ENCODE measurements at places on chromosomes 7 and 10. TPM values are rescaled to one million over a fixed set of nuclear protein-coding genes. Genes with fewer than 3 reads are reported as not detected.

The LIPN gene
- not detected for total RNA-seq

The HOXA4 gene
- total RNA-seq = 0.83 TPM

The ECHDC3 gene
- 13.1 TPM for total RNA-seq

The PURB gene
- total RNA-seq = 17.6 TPM

The ANKRD61 gene
- not detected for total RNA-seq

The SRRM3 gene
- 4.4 TPM for total RNA-seq

DNA sequence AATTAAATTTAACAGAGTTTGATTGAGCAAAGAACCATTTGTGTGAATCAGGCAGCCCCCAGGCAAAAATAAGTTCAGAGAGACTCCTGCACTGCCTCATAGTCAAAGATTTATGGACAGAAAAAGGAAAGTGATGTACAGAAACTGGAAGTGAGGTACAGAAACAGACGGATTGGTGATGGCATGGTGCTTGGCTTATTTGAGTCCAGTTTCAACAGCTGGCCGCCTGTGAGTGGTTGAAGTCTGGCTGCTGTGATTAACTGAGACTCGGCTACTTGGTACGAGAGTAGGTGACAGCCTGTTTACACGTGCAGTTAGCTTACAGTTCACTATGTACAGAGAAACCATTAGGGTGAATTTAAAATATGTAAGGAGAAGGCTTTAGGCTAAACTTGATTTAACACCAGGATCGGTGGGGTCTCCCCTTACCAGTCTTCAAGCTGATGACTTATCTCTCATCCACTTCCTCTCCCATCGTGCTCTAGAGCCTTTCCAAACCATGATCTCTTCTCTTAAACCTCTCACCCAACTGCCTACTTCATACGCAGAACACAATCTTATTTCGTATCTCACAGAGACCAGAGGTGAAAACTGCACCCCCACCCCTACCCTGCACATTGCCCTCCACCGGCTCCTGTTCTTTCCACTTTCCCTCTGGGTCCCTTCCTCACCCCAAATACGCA is 5.0 kb upstream of the MSMB start:
- H3K4me3 ChIP-seq = no peak overlapping the region
- no peaks in the 10 kb centered on the region for H3K4me1 ChIP-seq
- no peak for DNase-seq
- no peaks in the 10 kb centered on the region for H3K27me3 ChIP-seq
- H3K27ac ChIP-seq = no peak overlapping the region
- no peaks in the 10 kb centered on the region for H3K36me3 ChIP-seq

DNA sequence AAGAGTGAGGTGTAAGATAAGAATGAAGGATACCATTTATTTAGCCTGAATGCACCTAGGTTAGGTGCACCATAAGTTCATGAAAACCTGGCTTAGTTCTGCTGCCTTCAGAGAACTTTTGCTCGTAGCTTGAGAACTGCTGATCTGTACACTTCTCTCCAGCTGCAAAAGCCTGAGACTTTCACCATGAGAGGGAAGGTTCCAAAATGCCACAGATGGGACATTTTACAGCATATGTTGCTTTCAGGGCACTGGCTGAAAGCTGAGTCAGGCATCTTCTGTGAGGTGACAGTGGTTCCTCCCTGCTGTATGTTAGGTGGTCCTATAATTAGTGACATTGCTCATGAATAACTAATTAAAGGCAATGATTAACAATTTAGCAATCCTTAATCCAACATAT is 298.3 kb downstream of the GALNT17 start:
- no peak overlapping the region for H3K27ac ChIP-seq
- no peak for DNase-seq
- H3K36me3 ChIP-seq = no peaks in the 10 kb centered on the region
- H3K4me1 ChIP-seq = no peaks in the 10 kb centered on the region

DNA sequence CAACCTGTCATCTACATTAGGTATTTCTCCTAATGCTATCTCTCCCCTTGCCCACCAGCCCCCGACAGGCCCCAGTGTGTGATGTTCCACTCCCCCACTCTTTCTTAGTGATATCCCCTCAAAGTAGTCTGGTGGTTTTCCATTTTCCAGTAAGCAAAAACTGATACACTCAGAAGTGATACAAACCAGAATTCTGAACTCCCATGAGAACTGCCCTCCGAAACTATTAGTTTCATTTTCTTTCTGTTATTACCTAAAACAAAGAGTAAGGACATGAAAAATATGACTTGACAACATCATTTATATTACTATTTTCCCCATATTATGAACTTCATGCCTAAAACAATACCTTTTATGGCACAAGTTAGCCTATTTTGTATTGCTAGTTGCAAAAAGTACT is 175.0 kb downstream of the OTUD1 start:
- no peak overlapping the region for H3K27ac ChIP-seq
- H3K27me3 ChIP-seq = no peaks in the 10 kb centered on the region
- DNase-seq = no peak
- no peak overlapping the region for H3K4me3 ChIP-seq
- no peaks in the 10 kb centered on the region for H3K4me1 ChIP-seq

DNA sequence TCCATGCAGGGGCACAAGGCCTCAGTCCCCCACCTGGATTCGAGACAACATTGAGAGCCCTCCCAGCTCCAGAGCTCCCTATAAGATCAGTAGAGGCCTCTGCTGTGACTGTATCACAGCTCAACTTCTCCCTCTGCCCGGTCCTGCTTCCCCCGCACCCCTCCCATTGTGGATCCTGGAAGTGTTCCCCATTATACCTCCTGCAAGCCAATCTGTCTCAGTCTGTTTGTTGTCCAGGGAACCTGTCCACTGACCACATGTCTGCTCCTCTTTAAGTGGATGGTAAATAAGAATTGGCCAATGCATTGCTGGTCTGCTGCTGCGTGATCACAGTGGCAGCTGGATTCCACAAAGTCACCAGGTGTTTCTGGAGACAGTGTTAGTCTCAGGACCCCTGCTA is 259.7 kb upstream of the HABP2 start:
- H3K36me3 ChIP-seq = no peaks in the 10 kb centered on the region
- no peak for DNase-seq
- H3K4me1 ChIP-seq = peaks cover 4% of the 10 kb centered on the region

- no peaks in the 10 kb centered on the region for H3K36me3 ChIP-seq
- H3K27ac ChIP-seq = no peak overlapping the region
- no peak for DNase-seq
- H3K4me1 ChIP-seq = peaks cover 11% of the 10 kb centered on the region
- no peak overlapping the region for H3K4me3 ChIP-seq
- no peaks in the 10 kb centered on the region for H3K27me3 ChIP-seq
Measured at GRCh38 chr10:51696251-51696650, 3.1 kb downstream of the CSTF2T start.

GRCh38 chr7:43463401-43463980 is 119.4 kb upstream of the STK17A start:
- no peaks in the 10 kb centered on the region for H3K27me3 ChIP-seq
- H3K27ac ChIP-seq = no peak overlapping the region
- H3K36me3 ChIP-seq = no peaks in the 10 kb centered on the region

DNA sequence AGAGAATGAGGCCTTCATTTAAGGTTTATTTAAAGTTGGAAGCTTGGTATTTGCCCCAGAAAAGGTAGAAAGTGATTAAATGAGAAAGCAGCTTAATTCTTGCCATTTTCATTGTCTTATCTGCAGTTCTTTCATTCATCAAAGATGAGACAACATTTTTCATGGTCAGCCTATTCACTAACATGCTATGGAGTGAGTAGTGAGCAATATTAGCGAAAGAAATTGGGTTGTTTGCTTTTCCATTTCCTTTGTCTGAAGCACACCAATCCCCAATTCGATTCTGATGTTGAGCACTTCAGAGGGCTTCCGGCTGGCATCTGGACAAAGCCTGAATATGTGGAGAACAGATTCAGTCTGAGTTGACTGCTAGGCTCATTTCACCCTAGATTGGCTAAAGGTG is 317.2 kb downstream of the BBS9 start:
- no peak for DNase-seq
- H3K27me3 ChIP-seq = no peaks in the 10 kb centered on the region
- no peak overlapping the region for H3K27ac ChIP-seq
- no peaks in the 10 kb centered on the region for H3K4me1 ChIP-seq

GRCh38 chr10:60963441-60964256 is 19.7 kb upstream of the RHOBTB1 start:
- no peaks in the 10 kb centered on the region for H3K27me3 ChIP-seq
- no peak for DNase-seq
- no peak overlapping the region for H3K27ac ChIP-seq
- no peaks in the 10 kb centered on the region for H3K4me1 ChIP-seq

DNA sequence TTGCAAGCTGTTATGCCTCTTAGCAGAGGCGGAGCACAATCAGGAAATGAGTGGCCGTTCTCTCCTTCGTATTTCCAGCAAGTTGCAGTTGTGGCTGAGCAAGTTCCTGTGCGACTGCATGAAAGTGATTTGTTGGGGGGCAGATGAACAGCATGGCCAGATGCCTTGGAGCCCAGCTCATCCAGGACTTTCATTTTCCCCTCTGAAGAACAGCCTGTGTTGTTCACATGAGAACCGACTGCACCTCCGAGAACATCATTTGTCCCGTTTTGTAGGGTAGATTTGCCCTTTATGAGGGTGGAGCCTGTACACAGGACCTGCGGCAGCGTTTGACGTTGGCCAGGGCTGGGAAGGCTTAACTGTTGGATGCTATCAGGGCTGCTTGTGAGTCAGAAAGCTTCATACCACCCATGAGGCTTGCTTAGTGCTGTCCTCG is 4.4 kb downstream of the BAG3 start:
- H3K4me3 ChIP-seq = no peak overlapping the region
- H3K27ac ChIP-seq = no peak overlapping the region
- no peak for DNase-seq
- H3K27me3 ChIP-seq = no peaks in the 10 kb centered on the region

DNA sequence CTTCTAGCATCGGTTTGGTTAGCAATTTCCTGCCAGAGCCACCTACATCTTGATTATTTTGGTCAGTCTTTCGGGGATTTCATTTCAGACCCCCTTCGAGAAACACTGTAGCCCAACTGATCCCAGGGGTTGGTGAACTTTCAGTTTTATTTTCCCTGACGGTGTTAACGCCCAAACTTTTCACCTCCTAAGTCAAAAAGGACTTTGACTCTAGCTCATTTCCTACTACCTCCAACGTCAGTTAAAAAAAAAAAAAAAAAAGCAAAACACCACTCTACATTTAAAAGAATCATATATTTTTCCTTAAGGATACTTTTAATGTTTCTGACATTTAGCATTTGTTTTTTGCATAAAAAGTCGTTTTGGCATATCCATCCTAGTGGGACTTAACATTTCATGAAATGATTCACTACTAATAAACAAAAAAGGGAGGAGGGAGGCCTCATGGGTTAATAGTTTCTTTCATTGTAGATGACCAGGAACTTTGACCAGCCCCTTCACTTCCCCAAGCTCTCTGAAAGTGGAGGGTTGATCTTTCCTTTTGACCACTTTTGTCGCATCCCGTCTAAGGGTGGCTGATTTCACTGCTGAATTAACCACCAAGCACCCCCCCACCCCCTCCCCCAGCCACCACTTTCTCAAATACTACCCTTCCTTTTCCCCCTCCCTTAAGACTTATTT is 764 bp upstream of the TCF7L2 start:
- H3K27ac ChIP-seq = peak overlapping the region; percentile 10
- peak overlapping the region; percentile 37 for H3K4me3 ChIP-seq
- H3K4me1 ChIP-seq = peaks cover 7% of the 10 kb centered on the region

Data from ovary (tissue), 10 donors.